Ovary (tissue), 10 donors: ENCODE measurements at places on chromosomes 4 and X.

- no peak for DNase-seq
Observed at GRCh38 chrX:100090931-100091330, 319.1 kb downstream of the PCDH19 start.

DNA sequence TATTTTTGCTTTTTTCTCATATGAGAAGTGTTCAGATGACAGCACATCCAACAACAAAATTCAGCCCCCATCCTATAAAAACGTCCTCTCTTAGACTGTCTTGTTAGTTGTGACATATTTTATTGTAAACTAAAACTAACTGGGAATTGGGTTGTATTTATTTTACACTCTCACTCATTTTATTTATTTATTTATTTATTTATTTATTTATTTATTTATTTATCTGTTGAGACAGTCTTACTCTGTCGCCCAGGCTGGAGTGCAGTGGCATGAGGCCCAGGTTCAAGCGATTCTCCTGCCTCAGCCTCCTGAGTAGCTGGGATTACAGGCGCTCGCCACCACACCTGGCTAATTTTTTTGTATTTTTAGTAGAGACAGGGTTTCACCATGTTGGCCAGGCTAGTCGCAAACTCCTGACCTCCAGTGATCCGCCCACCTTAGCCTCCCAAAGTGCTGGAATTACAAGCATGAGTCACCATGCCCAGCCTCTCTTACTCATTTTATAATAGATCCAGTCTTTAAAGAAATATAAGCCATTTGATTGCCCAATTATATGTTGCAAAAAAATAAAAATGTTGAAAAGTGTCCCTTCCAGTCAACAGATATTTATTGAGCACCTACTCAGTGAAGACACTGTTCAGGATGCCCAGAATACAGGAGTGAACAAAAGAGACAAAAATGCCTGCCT lies 44.6 kb downstream of the PALLD start:
- no peak for DNase-seq

DNA sequence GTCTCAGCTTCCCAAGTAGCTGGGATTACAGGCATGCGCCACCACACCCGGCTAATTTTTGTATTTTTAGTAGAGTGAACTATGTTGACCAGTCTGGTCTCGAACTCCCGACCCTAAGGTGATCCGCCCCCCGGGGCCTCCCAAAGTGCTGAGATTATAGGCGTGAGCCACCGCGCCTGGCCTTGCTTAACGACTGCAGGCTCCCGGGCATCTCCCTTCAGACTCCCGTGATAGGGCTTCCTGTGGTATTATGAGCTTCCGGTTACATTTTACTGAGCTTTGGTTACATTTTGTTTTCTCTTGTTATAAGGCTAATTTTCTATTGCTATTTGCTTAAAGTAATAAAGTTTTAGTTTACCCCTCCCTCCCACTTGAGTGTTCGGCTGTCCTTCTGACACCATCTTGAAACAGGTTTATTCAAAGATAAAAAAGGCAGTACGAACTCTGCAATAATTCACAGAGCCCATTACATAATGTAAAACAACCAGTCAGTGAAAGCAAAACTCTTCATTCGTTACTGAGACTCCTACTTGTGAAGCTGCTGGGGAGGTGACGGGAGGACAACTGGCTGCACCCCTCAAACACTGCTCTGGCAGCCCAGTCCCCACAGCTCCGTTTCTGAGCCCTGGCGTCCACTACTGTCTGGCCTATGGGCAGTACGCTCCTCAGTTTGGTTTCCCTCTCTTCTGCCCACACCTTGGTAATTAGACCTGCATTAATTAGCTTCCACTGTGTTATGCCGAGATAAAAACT lies 795.7 kb upstream of the SLIT2 start:
- DNase-seq = no peak

- no peak for DNase-seq
Observed at GRCh38 chr4:73021634-73022033, 47.9 kb downstream of the COX18 start.

DNA sequence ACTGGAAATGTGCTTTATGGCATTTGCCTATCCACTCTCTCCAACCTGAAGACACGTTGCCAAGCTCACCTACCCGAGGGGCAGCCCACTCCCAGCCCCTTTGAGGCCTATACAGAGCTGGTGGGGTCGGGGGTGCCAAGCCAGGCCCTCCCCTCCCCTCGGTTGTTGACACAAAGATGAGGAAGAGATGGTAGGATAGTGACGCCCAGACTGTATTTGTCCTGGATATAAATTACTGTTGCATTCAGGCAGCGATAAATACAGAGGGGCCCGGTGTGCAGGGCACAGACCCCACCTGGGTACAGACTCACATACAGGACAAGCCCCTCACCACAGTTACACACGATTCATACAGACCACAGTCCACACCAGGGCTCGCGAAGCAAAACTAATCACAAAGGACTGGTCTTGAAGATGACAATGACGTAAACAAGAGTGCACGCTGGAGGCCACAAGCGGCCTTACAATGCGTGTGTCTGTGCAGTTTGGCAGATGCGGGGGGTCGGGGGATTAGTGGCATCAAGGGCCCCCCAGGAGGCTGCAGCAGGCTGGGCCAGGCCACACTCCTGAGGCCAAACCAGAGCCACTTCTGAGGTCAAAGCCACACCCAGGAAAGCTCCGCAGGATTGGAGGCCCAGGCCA lies 14.6 kb downstream of the DGKQ start:
- no peak for DNase-seq

GRCh38 chr4:10599574-10599973 lies 85.0 kb downstream of the CLNK start:
- no peak for DNase-seq

- no peak for DNase-seq
Observed at GRCh38 chr4:101871962-101872676, 81.6 kb downstream of the BANK1 start.

- DNase-seq = no peak
Observed at GRCh38 chr4:132910229-132910748, 238.8 kb upstream of the PCDH10 start.

DNA sequence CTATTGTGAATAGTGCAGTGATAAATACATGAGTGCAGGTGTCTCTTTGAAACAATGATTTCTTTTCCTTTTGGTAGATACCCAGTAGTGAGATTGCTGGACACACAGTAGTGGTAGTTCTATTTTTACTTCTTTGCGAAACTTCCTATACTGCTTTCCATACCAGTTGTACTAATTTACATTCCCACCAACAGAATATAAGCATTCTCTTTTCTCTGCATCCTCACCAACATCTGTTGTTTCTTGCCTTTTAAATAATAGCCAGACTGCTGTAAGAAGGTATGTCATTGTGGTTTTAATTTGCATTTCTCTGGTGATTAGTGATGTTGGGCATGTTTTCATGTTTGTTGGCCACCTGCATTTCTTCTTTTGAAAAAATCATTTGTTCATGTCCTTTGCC lies 105.9 kb downstream of the COL4A6 start:
- no peak for DNase-seq

- no peak for DNase-seq
Observed at GRCh38 chr4:56531823-56532222, 26.2 kb downstream of the ARL9 start.

DNA sequence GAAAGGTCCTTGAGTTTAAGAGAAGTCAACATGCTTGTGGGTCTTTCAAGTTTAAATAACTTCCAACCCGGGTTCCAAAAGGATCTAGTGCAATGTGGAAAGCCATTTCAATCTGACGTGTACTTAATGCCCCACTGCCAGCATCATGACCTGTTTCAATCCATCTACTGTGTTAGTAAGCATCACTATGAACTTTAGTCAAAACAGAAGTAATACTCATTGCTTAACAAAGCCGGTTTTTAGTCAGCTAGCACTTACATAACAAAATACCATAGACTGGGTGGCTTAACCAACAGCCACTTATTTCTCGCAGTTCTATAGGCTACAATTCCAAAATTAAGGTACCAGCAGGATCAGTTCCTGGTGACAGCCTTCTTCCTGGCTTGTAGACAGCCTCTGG lies 677.5 kb downstream of the DMD start:
- DNase-seq = no peak

DNA sequence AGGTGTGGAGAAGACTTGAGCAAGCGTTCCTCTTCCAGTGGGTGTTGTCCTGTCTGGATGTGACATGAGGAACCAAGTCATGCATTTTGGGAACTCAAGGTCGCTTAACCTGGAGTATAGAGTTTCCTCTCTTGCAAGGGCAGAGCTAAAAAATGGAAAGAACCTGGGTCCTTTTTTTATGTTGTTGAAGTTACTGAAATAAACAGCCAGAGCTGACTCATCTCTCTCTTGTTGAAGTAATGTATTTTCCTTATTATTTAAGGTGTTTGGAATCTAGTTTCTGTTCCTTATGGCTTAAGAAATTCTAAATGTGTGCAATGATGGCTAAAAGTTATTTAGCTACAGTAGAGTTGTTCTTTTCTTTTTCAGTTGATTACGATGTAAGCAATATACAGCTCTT lies 314.5 kb downstream of the CAMK2D start:
- no peak for DNase-seq

GRCh38 chr4:156247470-156247869 lies 293.8 kb upstream of the CTSO start:
- no peak for DNase-seq

- DNase-seq = no peak
Observed at GRCh38 chrX:97074400-97074799, 190.7 kb downstream of the RPA4 start.

DNA sequence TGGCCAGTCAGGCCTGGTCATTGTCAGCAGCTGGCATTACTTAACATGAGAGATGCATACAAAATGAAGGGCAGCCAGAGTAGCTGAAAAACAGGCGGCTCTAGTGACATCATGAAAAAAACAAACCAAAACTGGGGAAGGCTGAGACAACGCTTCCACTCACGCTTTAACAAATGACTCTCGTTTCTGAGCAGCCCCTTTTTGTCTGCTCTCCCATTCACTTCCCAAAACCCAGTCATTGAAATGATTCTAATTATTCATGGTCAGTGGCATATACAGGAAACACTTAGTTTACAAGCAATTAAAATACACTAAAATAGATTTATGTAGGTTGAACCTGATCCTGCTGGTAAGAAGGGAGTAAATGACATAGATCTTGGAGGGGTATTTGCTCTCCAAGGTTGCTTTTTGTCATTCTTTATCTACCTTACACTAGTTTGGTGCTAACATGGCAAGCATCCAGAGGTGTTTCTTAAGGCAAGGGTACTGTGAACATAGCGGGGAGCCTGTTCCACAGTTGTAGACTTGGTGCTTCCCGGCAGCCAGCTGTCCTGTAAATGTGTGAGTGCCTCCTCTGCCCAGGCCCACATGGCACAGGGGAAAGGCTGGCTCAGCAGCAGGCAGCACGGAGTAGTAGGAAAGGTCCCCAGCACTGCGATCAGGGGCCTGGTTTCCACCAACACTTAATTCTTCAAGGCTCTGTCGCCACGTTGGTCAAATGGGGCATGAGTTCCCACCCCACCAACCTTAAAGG lies 61.2 kb upstream of the CITED1 start:
- DNase-seq = no peak

- no peak for DNase-seq
Observed at GRCh38 chr4:153549405-153549804, 83.2 kb downstream of the TMEM131L start.

- DNase-seq = no peak
Observed at GRCh38 chr4:188839704-188840103, 700.5 kb downstream of the TRIML1 start.

DNA sequence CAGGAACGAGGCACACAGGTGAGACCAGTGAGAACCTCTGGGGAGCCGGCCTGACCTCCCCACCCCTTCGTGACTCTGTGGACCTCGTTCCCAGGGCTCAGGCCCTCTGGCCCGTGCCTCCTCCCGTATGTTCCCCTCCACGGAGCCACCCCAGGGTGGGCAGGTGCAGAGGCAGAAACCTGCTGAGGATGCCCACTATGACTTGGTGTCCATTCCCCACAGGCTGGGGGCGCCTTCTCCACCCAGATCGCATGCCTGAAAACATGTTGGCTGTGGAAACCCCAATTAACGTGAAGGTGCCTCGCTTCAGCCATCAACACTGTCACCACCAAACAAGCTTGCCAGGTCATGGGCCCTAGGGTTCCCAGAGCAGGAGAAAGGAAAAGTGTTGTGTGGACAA lies 27.0 kb downstream of the BLOC1S4 start:
- DNase-seq = no peak

DNA sequence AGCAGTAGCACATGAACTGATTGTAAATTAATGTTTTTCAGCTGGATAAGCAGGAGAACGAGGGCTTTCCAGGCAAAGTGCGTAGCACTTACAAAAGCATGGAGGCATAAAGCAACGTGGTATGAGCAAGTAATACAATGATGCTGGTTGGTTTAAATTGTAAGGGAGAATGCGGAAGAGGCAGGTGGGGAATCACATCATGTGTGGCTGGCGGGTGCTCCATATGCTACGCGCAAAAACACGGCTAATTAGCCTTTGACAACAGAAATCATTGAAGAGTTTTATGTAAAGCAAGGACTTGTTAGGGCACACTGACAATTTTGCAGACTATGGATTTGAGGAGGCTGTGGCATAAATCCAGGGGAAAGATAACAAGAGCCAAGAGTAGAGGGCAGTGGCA lies 14.6 kb downstream of the SYTL4 start:
- no peak for DNase-seq
